ENCODE measurements at places on chromosomes 1 and 21.
A peak's percentile ranks its signal among the peaks of the same experiment; 100 is the strongest.

DNA sequence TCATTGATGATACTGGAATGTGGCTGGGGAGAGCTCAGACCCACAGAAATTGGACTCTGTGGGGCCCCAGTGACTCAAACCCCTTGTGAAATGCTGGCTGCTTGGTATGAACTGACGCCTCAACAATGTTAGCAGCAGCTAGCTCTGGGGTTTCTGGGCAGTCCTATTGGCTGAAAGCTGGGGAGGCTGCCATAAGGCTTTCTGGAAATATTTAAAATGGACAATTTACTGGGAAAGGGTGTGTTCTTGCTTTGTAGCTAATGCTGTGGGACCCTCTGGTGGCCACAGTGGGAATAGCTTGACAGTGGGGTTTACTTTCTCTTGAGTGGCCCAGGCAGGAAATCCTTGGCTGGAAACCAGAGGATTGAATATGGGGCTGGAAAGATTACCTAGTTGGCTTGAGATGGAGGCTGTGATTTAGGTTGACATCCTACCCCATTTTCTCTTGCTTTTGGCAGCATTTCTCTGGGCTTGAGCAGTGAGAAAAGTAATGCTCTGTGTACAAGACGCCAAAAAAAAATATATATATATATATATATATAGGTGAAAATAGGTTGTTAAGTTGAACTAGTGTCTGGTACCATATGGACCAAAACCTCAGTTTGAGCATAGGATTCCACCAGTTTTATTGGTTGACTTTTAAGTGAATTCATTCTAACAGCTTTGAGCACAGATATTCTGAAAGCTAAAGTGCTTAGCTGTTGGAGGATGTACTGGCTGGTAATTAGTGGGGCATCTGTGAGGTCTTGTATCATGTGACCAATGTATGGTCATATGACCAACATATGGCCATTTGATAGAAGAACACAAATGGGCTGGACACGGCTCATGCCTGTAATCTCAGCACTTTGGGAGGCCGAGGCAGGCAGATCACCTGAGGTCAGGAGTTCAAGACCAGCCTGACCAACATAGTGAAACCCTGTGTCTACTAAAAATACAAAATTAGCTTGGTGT lies 8.2 kb upstream of the S100A10 start:
- DNase-seq: peak; percentile 46

DNA sequence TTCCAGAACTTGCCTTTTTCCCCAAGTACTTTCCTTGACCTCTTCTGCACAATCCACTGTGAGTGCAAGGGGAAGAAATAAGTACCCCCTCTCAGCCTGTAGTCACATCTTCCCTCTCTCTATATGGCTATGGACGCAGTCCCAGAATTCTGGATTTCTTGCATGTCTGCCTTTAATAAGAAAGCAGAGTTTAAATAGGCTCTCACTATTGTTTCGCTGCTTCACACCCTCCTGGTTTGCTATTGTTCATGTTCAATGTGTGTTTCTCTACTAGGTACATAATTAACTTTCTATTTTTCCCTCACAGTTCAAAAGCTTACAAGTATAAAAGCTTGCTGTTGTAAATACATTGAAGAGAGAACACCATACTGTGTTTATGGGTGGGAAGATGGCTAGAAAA lies 181.5 kb upstream of the C1orf105 start:
- no peak for DNase-seq

GRCh38 chr1:39933956-39934941 lies 20.7 kb upstream of the MFSD2A start:
- DNase-seq: no peak

DNA sequence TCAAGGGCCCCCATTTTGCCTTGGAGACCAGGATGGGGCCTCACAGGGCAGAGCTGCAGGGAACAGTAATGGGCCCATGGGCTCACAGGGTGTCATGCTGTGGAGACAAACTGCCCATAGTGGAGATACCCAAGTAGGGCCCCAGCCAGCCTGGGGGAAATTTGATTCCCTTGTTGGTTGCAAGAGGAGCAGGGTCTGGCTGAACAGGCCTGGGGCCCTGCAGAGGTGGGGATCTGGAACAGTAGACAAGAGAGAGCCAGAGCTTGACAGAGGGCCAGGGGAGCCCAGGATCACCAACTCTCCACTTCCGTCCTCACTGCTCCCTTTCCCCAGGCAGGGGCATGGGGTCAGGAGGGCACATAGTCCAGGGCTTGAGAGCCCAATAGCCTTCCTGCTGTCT lies 8.7 kb downstream of the S100B start:
- DNase-seq: no peak

GRCh38 chr1:197942042-197942441 lies 24.9 kb downstream of the LHX9 start:
- no peak for DNase-seq

DNA sequence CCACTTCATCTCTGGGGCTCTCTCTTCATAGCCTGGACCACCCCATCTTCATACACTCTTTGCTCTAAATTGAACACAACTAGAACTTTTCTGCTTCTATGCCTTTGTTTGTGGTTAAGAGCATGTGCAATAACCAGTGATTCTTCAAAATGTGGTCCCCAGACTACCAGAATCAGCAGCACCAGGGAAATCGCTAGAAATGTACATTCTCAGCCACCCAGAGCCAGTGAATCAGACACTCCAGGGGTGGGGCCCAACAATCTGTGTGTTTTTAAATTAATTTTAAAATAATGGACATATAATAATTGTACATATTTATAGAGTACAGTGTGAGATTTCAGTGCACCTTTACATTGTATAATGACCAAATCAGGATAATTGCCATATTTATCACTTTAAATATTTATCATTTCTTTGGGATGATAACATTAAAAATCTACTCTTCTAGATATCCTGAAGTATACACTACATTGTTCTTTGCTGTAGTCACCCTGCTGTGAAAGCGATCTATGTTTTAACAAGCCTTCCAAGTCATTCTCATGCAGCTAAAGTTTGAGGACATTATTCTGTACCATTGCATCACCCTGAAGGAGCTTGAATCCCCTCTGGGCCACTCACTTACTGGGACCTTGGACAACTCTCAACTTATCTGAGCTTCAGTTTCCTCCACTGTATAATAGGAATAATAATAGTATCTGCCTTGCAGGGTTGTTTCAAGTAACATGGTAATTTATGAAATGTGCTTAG lies 10.8 kb downstream of the GRHL3 start:
- DNase-seq: no peak

- DNase-seq: no peak
Measured at GRCh38 chr1:181919542-181919941, 142.0 kb downstream of the ZNF648 start.

- DNase-seq: no peak
Measured at GRCh38 chr1:228697207-228698016, 37.9 kb upstream of the RHOU start.

GRCh38 chr1:54750596-54750995 lies 13.7 kb downstream of the PARS2 start:
- DNase-seq: no peak

Data from stimulated activated CD8-positive, alpha-beta memory T cell treated with anti-CD3 and anti-CD28 coated beads, Interleukin-4, amount 100 ng/mL, for 1 hour (primary cell).